ENCODE measurements at places on chromosomes 7 and 10. TPM values are rescaled to one million over a fixed set of nuclear protein-coding genes. Genes with fewer than 3 reads are reported as not detected.

GBX1 gene
- not detected for total RNA-seq

CCDC146 gene
- total RNA-seq, result 3.5 TPM

PIK3AP1 gene
- 157 TPM for total RNA-seq

DNA sequence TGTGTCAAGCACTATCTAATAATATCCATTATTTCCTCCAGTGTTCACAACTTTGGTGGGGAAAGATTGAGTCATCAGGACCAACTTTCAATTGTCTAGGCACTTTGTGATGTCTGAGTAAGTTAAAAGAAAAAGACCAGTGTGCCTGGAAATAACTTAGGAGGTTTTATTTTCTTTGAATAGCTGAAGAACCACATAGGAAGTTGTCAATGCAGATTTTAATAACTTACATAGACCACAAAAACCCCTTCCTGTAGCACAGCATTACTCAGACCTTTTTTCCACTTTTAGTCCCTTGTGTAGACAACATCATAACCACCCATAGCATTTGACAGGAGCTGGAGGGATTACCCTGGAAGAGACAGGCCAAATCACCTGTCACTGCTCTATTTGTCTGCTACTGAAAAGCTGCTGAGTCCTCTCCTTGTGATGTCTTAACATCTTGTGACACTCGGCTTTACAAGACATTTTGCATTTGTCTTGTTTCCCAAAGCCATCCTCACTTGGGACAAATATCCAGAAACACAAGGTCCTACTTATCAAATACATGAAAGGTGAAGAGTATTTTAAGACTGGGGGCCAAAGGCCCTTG, 241.5 kb upstream of the PTER start:
- H3K36me3 ChIP-seq, result no peaks in the 10 kb centered on the region
- DNase-seq, result no peak
- no peak overlapping the region for H3K27ac ChIP-seq
- no peak overlapping the region for H3K4me3 ChIP-seq
- H3K4me1 ChIP-seq, result no peaks in the 10 kb centered on the region

DNA sequence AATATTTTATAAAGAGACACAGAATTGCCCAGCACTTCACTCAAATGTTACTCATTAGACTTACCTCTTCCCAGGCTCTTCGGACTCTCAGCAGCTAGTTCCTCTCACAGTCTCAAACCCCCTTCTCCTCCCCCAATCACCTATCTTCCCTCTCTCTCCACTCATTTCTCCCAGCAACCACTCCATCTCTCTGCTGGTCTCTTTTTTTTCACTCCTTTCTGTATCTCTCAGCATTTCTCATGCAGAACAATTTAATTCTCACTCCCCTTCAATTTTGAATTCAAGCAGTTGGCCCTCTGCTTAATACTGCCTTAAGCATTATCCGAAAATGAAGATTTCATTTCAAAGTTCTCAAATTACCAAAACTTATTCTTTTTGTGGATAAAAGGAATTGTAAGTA, 34.4 kb upstream of the CAV2 start:
- DNase-seq, result no peak
- no peak overlapping the region for H3K27ac ChIP-seq
- no peaks in the 10 kb centered on the region for H3K4me1 ChIP-seq

GRCh38 chr7:16419126-16419525, 2.2 kb downstream of the CRPPA start:
- no peaks in the 10 kb centered on the region for H3K27me3 ChIP-seq
- no peak for DNase-seq
- no peak overlapping the region for H3K27ac ChIP-seq
- H3K4me1 ChIP-seq, result peaks cover 22% of the 10 kb centered on the region
- no peak overlapping the region for H3K4me3 ChIP-seq

Data from activated B cell treated with CpG ODN at 0.5 μM for 24 hours (primary cell).